Stimulated activated CD4-positive, alpha-beta T cell treated with anti-CD3 and anti-CD28 coated beads, Interleukin-15, amount 100 ng/mL, for 1 hour (primary cell): ENCODE measurements at places on chromosomes 6 and 20.

DNA sequence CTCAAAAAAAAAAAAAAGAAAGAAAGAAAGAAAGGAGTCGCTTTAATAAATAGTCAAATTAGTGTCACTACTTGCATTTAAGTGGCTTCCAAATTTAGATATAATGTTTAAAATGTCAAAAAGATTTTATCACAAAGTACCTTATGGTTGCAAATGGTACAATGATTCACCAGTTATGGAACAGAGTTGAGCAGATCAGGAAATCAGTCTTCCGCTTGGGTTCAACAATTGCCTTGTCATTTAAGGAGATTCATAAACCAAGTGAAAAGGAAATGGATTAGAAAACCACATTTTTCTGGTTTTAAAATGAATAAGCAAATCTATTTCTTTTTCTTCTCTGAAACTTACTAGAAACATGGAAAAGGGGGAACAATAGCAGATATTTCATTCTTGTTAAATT is 94.8 kb upstream of the PTPRT start:
- no peak for DNase-seq

GRCh38 chr6:87436435-87436834 is 28.7 kb downstream of the CFAP206 start:
- no peak for DNase-seq

DNA sequence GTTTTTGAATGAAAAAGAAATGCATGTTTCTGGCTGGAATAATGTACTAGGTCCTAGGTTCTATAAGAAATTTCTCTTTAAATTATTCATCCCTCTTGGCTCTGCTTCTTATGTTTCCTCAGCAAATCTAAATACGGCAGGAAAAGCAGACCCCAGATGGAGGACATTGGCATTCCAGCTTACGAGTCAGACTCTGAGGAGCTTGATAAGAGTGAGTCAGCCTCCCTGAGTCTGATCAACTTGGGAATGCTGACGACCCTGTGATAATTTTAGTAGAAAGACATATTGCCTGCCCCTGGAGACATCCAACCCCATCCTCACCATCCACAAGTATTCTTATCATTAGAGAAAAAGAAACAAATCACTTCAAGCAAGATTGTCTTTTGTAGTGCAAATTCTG is 509.7 kb upstream of the MARCKS start:
- DNase-seq = no peak

DNA sequence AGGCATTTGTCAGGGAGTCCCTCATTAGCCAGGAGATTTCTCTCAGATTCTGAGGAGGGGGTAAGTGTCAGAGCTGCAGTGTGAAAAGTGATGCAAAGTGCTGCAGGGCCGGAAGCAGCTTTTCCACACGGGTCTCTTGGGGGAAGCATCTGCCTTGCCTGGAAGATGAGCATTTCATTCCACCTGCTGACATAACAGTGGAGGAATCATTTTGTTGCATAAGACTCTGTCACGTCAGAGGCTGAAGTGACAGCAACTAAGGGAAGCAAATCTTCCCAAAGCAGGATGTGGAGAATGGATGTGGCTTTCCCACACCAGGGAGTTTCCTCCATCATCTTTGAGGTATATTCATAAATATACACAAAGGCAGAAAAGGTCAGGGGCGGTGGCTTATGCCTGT is 22.8 kb downstream of the DCBLD1 start:
- no peak for DNase-seq

DNA sequence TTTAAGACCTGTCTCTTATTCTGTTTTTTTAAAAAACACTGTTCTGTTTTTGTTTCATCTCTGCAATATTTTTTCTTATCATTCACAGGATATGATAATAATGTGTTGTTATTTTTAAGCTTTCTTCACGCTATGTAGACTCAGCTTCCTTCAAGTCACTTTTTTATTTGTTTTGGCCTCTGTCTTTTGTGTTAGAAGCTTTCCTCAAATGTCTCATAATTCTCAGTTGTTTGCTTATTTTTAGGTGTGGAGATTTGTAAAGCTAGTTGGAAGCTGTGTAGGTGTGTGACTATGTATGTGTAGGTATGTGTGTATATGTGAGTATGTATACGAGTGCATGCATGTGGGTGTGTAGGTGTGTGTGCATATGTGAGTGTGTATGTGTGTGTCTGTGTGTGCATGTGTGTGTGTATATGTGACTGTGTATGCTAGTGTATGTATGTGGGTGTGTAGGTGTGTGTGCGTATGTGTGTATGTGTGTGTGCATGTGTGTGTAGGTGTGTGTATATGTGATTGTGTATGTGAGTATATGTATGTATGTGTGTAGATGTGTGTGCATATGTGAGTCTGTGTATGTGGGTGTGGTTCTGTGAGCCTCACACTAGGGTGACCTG is 16.3 kb upstream of the VEGFA start:
- DNase-seq = no peak

- no peak for DNase-seq
These were observed 49.4 kb upstream of the PLEKHG1 start for GRCh38 chr6:150550244-150550643.

DNA sequence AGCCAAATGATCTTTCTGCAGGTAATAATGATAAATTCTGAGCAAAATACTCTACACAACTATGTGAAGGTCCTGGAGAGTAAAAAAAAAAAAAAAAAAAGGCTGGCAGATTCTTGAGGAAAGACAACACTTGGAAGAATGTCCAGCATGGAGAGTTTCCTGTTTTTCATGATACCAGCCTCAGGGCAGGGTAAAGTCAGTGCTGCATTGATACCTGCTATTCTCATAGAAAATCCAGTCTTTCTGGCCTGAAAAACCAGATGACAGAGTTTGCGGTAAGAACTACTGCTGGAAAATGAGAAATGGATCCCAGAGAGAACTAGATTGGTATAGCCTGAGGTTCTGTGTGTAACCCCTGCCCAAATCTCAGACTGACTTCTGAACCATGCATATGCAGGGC is 89.1 kb downstream of the AFG1L start:
- DNase-seq = no peak

DNA sequence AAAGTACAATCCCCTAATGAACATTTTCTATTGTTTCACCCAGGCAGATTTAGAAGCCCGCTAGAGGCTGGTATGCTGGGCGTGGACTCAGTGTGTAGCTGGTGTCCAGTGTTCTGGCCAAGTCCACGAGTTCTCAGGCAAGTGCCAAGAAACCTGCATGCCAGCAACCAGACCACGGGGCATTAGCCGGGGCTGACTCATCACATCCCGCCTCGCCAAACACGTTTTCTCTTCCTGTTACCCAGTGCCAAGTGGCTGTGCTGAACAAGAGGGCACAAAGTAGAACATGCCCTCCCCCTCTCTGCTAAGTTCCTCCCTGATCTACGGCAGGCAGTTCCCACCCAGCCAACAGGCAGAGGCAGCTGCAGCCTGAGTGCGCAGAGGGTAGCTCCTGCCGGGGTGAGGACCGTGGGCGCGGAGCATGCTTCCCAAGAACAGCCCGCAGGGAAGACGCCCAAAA is 29.6 kb downstream of the RAMACL start:
- no peak for DNase-seq
